ENCODE measurements at places on chromosomes 12 and 14.

DNA sequence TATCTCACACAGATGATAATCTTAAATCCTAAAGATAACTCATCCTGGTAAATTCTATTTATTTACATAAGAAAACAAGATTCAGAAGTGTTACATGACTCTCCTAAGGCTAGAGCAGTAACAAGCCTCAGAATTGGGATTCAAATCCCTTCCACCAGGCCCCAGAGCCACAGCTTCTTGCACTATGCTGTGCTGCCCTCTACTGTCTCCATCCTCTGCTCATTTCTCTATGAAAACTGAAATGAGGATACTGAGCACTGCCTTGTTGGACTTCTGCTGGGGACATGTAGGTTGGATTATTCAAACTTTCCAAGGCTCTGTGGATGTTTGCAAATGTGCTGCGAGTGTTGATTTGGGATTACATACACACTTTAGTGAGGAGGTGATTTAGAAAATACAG is 23.5 kb upstream of the C12orf50 start:
- DNase-seq = no peak

GRCh38 chr12:123134271-123134671 is 16.6 kb downstream of the PITPNM2 start:
- DNase-seq = no peak

DNA sequence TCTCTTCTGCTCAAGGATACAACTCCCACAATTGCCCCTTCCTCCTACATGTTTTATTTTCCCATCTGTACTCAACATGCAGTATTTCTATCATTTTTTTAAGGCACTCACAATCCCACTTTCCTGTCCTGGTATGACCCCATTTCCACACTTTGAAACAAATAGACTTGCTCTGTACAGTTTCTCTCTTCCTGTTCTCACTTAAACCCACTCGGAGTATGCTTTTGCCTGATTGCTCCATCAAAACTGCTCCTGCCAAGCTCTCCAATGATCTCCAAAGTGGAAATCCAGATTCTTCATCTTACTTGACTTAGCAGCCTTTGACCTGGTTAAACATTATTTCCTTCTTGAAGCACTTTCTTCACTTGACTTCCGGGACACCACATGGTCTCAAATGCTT is 384.5 kb downstream of the SEC23A start:
- no peak for DNase-seq

GRCh38 chr12:67572492-67572891 is 76.1 kb upstream of the DYRK2 start:
- no peak for DNase-seq

- no peak for DNase-seq
Measured at GRCh38 chr12:68178774-68179439, 19.4 kb upstream of the IFNG start.

- no peak for DNase-seq
Measured at GRCh38 chr12:119674560-119674959, 6.6 kb downstream of the PRKAB1 start.

GRCh38 chr12:1662761-1663439 is 28.0 kb upstream of the ADIPOR2 start:
- DNase-seq = no peak

DNA sequence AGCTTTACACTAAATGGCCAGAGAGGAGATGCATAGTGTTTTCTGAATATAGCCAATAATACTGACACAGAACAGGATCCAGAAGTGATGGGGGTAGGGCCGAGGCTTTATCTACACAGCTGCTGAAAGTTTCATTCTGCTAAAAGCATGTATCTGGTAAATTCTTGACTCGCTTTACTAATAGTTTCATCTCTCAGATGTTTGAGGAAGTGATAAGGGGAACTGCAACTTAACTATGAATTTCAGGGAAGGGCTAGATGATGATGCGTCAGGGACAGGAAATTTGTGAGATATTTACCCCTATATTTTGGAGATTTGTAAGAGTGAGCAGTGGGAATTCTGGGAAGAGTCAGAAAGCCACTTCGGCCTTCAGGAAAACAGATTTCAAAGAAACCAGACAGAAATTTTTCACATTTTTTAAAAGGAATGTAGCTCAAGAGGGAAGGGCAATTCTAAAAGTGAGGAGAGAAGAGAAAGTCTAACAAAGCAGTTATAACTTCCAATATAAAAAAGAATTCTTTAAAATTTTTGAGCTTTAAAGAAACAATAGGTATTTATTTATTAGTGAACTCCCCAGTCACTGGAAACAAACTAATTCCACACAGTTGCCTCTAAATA is 243.1 kb downstream of the BCAT1 start:
- DNase-seq = no peak

DNA sequence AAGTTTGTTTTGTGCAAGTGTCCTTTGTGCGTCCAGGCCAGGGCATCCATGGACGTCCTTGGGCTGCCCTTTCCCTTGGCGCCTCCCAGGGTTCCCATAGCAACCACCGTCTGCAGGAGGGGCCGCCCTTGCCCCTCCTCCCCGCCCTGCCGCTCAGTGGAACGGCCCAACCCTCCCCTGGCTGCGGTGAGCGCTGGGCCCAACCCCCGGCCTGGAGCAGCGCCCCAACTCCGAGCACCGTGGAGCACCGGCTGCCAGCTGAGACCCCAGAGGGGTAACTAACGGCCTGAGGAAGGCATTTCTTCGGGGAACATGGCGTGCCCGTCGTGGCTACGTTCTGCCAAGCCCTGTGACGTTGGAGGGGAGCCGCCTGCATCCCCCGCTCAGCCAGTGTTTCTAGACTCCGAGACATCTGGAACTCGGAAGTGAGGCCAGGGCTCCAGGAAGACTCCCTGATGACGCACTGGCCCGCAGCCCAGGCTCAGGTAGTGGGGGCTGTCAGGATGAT is 5.3 kb upstream of the ACACB start:
- no peak for DNase-seq

GRCh38 chr12:46945591-46945990 is 119.8 kb upstream of the SLC38A4 start:
- no peak for DNase-seq

GRCh38 chr14:32102968-32103367 is 25.9 kb downstream of the ARHGAP5 start:
- no peak for DNase-seq

GRCh38 chr12:80142640-80143039 is 43.3 kb downstream of the OTOGL start:
- no peak for DNase-seq

DNA sequence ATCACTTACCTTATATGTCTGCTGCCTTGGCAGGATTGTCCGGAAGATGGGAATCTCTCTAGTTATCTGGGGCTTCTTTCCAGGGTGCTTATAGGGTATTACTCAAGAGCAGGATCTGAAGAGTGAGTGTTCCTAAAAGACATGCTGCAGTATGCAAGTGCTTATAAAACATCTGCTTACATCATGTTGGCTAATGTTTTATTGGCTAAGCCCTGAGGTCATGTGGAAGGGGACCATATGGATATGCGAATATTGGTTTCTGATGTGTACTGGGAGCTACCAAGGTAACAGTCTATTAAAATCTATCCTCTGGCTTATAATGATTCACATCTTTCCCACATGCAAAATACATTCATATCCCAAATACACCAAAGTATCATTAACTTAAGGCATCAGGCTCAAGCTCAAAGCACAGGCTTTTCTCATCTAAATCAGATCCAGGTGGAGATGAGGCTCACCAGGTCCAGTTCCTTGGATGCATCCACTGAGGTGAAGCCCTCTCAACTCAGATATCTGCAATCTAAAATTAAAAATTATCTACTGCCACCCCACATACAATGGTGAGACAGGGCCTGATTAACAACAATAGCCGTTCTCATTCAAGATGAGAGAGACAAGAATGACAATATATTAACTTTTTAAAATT is 29.8 kb downstream of the LRRIQ1 start:
- DNase-seq = no peak

- peak; percentile 32 for DNase-seq
Measured at GRCh38 chr14:71855399-71856036, 76.7 kb upstream of the RGS6 start.

- no peak for DNase-seq
Measured at GRCh38 chr12:81896771-81897170, 137.6 kb upstream of the PPFIA2 start.

- no peak for DNase-seq
Measured at GRCh38 chr12:64395739-64396138, 5.2 kb upstream of the C12orf56 start.

DNA sequence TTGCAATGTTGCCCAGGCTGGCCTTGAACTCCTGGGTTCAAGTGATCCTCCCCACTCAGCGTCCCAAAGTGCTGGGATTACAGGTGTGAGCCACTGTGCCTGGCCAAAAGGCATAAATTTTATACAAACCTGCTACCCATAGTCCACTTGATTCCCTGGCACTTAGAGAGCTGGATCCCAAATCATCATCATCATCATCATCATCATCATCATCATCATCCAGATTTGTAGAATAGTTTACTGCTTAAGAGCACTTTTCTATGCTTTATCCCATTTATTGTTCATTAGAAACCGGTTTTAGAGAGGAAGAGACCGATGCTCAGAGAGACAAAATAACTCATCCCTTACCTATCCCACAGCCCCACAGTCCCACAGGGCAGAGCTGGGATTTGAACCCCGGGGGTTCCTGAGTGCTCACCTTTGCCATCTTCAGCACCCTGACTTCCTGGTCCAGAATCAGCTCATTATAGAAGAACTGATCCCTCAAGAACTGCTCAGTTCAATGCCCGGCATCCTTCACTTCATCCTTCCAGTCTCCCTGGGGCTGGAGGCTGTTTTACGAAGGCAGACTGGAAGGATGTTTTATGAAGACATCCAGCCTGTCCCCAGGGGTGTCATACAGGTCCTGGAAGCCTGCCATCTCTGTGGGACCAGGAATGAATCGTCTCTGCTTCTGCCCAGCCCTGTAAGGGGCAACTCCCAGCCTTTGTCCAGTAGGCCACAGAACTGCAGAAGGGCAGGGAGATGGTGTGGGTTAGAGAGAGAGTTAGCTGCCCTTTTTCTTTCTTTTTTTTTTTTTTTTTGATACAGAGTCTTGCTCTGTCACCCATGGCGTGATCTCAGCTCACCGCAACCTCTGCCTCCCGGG is 20.2 kb upstream of the OASL start:
- no peak for DNase-seq

GRCh38 chr12:84315926-84316325 is 596.7 kb downstream of the SLC6A15 start:
- DNase-seq = no peak

- no peak for DNase-seq
Measured at GRCh38 chr12:105443802-105444652, 113.5 kb downstream of the C12orf75 start.

- DNase-seq = no peak
Measured at GRCh38 chr12:113208041-113208934, 13.0 kb upstream of the TPCN1 start.

DNA sequence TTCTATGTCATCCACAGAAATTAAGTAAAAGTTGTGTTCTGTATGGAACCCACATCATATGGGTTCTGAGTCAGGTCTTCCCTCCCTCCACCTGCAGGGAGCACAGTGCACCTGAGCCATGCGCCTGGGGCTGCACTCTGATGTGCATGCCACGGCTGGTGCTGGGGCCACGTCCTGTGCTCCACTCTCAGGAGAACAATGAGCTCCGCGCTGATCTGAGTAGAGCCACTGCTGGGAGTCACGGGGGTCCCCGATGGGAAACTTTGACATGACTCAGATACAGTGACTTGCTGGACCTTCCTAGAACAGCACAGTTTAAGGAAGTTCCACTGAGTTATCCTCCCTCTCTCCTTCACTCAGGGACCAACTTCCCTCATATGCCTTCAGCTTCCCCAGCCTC is 683.4 kb downstream of the TMEM121 start:
- no peak for DNase-seq

- DNase-seq = no peak
Measured at GRCh38 chr14:93727039-93727740, 61.1 kb downstream of the PRIMA1 start.

DNA sequence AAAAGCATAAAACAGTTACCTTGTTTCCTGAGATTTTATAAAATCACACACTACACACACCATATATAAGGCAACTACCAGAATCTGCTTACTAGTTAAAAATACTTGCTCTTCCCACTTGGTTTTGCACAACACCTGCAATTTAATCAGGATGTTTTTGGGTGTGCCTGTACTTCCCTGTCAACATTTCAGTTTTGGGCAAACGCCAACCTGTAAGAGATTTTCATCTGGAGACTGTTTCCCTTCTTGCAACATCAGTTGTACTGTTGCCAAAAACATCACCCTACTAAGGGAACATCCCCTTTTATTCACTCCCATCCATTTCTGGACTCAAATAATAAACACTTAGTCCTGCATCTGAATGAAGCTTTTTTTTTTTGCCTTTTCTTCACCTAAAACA is 172.3 kb downstream of the DUSP6 start:
- no peak for DNase-seq

- no peak for DNase-seq
Measured at GRCh38 chr14:79652513-79653307, 558.6 kb downstream of the DIO2 start.

GRCh38 chr14:68173227-68173972 is 353.8 kb downstream of the RAD51B start:
- no peak for DNase-seq

DNA sequence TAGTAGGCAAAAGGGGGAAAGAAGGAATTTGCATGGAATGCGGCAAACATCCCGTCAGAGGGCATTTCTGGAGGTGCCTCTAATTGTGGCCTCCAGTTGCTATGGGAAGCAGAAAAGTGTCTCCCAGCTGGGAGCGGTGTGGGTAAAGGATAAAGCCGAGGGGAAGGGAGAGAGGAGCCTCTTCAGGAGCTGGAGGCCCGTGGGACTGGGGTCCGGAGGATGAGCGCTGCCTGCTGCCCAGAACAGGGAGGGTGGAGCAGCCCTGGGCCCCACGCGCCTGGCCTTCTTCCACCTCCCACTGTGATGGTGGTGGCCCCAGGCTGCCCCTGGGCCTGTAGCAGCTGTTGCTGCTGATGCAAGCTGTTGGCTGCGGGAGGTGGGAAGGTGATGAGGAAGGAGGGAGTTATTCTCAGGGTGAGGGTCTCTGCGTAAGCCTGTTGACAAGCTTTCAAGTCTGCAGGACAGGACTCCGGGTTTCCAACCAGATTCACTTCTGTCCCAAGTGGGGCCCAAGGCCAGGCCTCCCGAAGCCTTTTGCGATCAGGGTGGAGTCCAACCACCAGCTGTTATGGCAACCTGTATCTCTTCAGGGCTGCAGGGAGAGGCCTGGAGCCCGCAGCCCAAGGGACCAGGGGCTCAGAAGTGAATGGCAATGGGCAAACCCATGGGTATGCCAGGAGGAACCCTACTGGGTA is 19.1 kb upstream of the PGF start:
- no peak for DNase-seq

DNA sequence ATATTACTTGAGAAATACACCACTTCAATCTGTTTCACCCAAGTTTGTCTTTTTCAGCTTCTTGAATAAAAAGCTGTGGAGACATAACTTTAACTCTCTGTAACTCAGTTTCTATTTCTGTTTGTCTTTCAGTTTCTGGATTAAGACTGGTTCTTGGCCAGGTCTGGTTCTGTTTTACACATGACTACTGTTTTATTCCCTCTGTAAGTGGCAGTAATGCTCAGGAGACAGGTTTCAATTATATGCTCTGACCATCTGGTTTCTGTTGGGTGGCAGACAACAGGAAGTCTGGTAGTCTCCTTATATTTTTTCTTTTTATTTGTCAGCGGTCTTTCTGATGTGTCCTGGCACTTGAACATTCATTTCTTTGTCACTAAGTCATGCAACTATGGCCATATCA is 102.9 kb downstream of the RPS29 start:
- no peak for DNase-seq

- no peak for DNase-seq
Measured at GRCh38 chr12:18139254-18139653, 49.3 kb upstream of the RERGL start.

GRCh38 chr12:89351489-89352241 is 636 bp downstream of the DUSP6 start:
- DNase-seq = no peak

- DNase-seq = no peak
Measured at GRCh38 chr12:113333877-113334785, 778 bp downstream of the SLC8B1 start.

- DNase-seq = no peak
Measured at GRCh38 chr14:86022031-86022629, 492.2 kb downstream of the FLRT2 start.
